EH (cell line): ENCODE measurements at places on chromosomes 3 and 15.
A peak's percentile ranks its signal among the peaks of the same experiment; 100 is the strongest.

GRCh38 chr15:81106560-81106959, 27.5 kb upstream of the CFAP161 start:
- DNase-seq, result peak; percentile 90

GRCh38 chr15:75069301-75069925, 46.0 kb downstream of the PPCDC start:
- no peak for DNase-seq

- peak; percentile 71 for DNase-seq
Measured at GRCh38 chr3:184156522-184156955, 1.4 kb downstream of the DVL3 start.

DNA sequence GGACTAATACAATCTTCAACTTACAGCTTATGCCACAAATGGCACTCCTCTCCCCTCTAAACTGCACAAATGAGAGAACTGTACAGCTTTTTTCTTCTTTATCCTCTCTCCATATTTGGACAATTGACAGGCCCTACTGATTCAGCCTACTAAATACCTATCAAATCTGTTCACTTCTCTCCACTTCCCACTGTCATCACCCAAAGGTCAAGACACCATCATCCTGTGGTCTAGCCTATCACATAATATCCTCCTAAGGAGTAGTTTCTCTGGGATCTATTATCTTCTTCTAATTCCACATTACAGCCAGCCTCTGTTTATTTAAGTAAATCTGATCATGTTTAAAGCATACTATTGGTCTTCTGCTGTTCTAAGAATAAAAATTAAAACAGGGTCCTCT, 33.0 kb upstream of the SLC12A8 start:
- DNase-seq, result peak; percentile 75

DNA sequence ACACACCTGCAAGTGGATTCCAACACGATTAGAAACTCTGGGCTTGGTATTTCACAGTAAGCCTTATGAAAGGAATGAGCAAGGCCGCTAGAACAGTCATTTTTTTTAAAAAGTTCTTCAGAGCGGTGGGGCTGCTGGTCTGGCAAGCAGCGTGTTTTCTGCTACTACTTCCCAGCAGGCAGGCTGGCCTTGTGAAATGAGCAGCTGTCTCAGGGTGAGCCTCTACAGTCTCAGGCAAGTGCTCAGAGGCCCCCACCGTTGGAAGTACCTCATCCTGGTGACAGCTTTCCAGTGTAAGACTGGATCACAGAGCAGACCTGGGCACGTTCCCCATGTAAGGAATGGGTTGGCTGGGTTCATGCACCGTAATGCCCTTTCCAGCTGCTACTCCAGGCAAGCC, 119.2 kb downstream of the LRIG1 start:
- DNase-seq, result no peak

DNA sequence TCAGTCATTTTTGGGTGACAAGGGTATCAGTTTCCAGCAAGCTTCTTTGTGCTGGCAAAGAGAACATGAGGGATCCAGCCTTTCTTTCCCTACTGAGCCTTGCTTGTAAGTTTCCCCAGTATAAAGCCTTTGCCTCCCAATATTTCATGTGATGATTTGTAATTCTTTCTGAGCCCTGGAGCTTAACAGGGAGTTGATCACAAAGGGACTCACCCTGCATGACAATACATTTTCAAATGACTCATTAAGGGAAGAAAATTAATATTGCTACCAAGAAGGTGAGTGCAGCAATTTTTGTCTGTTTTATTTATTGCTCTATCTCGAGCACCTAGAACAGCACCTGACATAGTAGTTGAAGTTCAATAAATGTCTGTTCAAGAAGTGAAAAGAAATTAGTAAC, 27.7 kb downstream of the OXSM start:
- no peak for DNase-seq

GRCh38 chr15:60901647-60902046, 327.5 kb downstream of the RORA start:
- DNase-seq, result no peak

DNA sequence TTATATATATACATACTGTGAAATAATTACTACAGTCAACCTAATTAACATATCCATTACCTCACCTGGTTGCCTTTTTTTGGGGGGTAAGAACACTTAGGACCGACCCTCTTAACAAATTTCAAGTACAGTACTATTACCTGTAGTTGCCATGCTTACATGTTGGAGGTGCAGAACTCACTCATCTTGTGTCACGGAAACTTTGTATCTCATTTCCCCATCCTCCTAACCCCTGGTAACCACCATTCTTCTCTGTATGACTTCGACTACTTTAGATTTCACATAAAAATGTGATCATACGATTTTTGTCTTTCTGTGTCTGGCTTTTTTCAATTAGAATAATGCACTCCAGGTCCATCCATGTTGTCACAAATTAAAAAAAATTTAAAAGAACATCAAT, 55.5 kb upstream of the MELTF start:
- DNase-seq, result no peak

GRCh38 chr3:196341137-196341536, 2.9 kb upstream of the TM4SF19 start:
- DNase-seq, result peak; percentile 62

DNA sequence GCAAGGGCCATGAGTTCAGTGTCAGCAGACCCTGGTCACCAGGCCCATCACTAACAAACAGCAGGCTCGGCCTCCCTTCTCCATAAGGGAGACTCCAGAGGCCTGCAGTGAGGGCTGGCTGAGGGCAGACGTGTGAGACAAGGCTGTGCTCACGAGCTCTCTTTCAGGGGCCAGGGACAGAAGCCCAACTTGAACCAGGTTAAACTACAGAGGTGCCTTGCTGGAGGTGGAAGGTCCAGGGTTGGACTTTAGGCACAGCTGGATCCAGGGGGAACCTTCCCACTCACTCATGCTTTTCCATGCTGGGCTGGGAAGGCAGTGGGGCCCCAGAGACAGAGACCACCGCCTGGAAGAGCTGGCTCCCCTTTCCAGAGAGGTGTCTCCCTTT, 19.0 kb downstream of the CFAP100 start:
- no peak for DNase-seq

- DNase-seq, result no peak
Measured at GRCh38 chr15:56086566-56086965, 93.2 kb upstream of the NEDD4 start.

- DNase-seq, result no peak
Measured at GRCh38 chr3:45181496-45181895, 35.3 kb upstream of the CDCP1 start.

DNA sequence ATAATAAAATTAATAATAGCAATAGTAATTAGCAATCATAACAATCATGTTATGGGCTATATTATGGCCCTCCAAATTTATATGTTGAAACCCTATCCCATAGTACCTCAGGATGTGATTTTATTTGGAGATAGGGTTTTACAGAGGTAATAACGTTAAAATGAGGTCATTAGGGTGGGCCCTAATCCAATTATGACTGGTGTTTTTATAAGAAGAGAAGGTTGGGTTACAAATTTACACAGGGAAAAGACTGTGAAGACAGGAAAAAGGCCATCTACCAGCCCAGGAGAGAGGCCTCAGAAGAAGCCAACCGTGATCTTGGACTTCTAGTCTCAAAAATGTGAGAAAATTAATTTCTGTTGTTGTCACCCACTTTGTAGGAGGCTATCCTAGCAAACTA, 353.1 kb downstream of the CHL1 start:
- no peak for DNase-seq

DNA sequence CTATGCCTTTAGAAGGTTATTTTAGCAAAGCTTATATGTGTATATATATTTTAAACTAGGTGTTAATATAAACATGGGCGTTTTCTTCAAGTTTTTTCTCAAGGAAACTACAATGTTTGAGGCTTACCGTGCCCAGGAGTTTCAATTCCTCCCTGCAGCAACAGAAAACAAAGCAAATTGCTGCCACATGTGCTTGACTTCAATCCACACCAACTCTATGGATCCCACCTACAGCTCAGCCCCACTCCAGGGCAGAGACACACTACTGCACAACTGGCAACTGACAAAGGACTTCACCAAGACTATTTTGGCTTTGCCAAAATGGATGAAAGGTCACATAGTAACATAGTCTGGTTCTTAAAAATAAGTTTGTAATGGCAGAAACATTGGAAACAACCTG, 346.6 kb downstream of the ERC2 start:
- no peak for DNase-seq

GRCh38 chr3:116474032-116474780, 28.9 kb upstream of the LSAMP start:
- DNase-seq, result no peak

GRCh38 chr3:195907684-195907933, 742 bp downstream of the TNK2 start:
- no peak for DNase-seq

GRCh38 chr15:51757450-51757849, 6.1 kb downstream of the TMOD2 start:
- DNase-seq, result no peak

DNA sequence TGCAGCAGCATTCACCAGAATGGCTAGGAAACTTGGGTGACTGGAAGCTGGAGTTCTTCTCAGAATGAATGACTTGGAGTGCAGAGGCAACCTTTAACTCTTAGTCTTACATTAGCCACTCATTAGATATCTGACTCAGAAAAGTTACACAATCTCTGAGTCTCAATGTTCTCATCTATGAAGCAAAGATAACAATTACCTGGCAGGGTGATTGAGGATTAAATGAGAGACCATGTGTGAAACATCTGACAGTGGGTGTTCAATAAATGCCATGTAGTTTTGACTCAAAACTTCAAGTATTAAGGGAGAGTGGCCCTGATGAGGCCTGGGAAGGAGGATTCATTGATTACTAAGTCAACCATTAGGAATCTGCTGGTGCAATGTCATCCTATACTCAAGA, 48.3 kb downstream of the MRPL3 start:
- peak; percentile 39 for DNase-seq

DNA sequence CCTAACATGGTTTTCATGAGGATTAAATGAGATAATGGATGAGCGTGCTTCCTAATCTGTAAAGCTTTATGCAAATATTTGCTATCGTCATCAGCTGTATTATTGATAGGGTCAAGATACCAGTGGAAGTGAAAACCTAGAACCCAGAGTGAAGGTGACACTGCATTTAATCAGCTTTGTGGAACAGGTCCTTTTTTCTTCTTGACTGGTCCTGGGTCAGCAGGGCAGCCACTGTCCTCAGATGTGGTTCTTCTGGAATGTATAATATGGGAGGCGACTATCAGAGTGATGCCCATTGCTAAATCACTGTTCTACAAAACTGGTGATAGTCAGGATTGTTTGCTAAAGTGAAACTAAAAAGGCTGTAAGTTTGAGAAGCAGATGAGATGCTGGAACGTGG, 41.4 kb downstream of the SORD start:
- peak; percentile 32 for DNase-seq

DNA sequence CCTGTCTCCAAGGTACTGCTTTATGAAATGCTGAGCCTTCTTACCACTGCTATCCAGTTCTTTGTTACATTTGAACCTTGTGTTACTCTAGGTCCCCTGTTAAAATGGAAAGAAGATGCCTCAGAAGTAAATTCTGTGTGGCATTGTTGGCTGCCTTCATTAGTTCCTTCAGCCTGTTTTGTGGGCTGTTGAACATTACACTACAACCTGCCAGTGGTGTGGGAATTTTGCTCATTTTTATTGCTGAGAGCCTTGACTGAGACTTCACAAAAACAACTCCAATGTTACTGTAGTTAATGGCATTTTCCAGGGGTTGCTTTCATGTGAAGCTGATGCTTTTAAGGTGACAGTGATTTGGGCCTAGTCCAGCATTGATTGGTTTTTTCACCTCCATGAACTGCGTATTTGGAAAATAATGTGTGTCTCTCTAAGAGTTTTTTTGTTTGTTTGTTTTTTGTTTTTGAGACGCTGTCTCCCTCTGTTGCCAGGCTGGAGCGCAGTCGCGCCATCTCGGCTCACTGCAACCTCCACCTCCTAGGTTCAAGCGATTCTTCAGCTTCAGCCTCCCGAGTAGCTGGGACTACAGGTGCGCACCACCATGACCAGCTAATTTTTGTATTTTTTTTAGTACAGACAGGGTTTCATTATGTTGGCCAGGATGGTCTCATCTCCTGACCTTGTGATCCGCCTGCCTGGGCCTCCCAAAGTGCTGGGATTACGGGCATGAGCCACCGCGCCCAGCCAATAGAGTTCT, 4.3 kb downstream of the MAPK6 start:
- no peak for DNase-seq

DNA sequence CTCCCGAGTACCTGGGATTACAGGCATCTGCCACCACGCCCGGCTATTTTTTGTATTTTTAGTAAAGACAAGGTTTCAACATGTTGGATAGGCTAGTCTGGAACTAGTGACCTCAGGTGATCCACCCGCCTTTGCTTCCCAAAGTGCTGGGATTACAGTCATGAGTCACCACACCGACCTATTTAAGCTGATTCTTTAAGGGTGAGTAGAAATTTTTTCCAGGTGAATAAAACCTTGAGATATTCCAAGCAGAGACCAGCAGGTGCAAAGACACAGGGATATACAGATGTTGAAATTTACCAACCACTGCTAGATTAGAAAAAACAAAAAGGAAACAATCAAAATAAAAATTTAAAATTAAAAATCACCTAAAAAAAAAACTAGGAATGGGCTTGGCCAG, 74.4 kb upstream of the CHRNB4 start:
- DNase-seq, result no peak

- no peak for DNase-seq
Measured at GRCh38 chr3:178741020-178741419, 204.8 kb downstream of the KCNMB2 start.

- peak; percentile 78 for DNase-seq
Measured at GRCh38 chr3:196518966-196519717, 4.0 kb upstream of the SMCO1 start.

DNA sequence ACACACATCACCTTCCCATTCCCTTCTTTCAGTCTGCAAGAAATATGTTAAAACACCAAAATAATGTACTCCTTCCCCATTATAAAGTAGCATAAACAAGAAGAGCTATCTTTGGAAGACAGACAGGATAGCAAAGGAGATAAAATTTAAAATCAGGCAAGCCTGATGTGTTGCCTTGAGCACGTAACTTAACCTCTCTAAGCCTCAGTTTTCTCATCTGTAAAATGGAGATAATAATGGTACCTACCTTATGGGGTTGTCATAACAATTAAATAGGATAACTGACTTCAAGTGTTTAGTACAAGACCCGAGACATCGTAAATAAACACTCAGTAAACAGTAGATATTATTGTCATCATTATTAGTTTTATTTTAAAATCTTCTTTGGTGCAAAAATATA, 142.4 kb downstream of the NR1D2 start:
- DNase-seq, result no peak

DNA sequence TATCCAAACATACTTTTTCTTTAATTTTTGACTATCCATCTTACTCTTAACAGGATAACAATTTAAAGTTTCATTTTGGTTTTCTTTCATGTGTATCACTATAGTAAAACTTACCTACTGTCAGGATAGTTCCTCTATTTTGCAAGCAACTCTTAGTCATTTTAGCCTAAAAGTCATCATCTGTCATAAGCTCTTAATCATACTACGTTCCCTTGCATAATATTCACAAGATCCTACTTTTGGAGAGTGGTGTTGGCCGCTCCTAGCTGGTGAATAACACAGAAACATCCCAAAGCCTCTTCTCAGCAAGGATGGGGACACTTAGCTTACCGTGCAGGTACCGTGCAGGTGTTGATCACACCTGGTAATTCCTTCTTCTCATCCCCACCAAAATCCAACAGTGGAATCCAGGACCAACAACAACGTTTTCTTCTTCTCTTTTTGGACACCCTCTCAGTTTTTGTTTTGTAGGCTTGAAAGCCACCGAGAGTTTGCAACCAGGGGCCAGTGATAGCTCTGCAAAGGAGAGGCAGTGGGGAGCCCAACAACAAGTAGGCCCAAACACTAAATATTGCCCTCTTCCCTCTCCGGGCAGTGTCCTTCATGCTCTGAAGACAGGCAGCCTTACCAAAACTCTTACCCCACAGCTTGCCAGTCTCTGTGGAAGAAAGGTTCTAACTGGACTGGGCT, 433 bp downstream of the FILIP1L start:
- DNase-seq, result no peak

GRCh38 chr15:92059036-92059970, 205.8 kb downstream of the SLCO3A1 start:
- no peak for DNase-seq
